ENCODE measurements at places on chromosomes 2 and 18. TPM values are rescaled to one million over a fixed set of nuclear protein-coding genes. Genes with fewer than 3 reads are reported as not detected.

DNA sequence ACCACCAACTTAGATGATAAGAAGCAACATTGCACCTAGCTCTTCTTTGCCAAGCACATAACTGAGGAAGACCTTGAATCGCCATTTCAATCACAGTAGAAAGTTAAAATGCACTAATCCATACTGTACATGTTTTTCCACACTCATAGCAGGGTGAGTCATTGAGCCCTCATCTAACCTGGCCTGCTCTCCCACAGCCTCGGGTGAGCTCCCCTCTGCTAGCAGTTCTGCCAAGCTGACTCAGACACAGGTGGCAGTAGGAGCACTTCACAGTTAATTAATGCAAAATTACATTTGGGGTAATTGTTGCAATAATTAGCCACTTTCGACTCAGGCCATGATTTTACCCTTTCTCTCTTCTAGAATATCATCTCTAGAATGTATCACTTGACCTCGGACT lies 1632.8 kb upstream of the CELF4 start:
- H3K27me3 ChIP-seq, result no peaks in the 10 kb centered on the region
- no peak overlapping the region for H3K4me3 ChIP-seq
- H3K36me3 ChIP-seq, result no peaks in the 10 kb centered on the region
- no peaks in the 10 kb centered on the region for H3K4me1 ChIP-seq

DNA sequence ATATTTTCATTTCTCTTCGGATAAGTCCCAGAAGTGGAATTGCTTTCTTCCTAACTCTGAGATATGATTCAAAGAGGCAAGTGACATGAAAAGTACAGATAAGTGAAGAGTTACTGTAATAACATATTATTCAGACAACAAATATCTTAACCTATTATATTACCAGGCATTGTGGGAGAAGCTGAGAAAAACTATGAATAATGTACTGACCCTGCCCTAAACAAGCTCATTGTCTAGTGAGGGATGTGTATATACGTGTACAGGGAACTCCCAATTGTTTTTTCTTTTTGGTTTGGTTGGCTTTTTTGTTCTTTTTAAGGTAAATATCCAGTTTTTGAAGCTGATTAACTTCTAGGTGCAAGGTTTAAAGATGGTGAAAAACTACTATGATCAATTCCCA lies 26.5 kb downstream of the NCKAP1 start:
- H3K36me3 ChIP-seq, result no peaks in the 10 kb centered on the region
- H3K27me3 ChIP-seq, result no peaks in the 10 kb centered on the region
- DNase-seq, result no peak
- no peaks in the 10 kb centered on the region for H3K4me1 ChIP-seq

DNA sequence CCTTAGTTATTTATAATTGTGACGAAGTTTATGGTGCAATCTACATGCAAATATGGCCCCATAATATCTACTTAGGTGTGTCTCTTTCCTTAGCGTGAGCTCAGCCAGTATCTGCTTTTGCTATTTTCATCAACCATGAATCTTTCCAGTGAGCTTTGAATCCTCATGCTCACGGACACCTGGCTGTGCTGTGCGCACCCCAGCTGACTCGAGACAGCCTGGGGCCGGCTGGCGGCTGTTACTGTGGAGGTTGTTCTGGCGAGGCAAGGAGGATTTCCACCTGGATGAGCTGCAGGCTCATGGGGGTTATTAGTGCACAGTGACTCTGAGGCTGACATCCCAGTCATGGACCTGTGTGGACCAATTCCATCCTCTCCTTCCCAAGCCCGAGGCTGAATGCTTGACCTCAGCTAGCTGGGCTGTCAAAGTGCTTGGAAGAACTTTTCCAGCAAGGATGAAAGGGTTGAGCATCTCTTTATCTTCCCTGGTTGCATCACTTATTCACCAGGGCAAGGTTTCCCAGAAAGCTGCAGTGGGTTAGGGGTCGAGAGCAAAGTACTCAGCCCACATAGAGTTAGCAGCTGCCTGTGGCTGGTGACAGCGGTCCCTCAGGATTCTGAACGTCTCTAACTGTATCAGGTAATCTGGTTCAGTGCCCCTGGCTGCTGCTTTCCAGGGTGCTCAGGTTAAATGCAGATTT lies 141.7 kb downstream of the ARL4C start:
- no peak overlapping the region for H3K4me3 ChIP-seq
- no peaks in the 10 kb centered on the region for H3K4me1 ChIP-seq

- peak; percentile 57 for DNase-seq
- peak overlapping the region; percentile 27 for H3K27ac ChIP-seq
- H3K4me1 ChIP-seq, result peaks cover 29% of the 10 kb centered on the region
- H3K36me3 ChIP-seq, result no peaks in the 10 kb centered on the region
- no peak overlapping the region for H3K4me3 ChIP-seq
These were observed 12.5 kb upstream of the MAL start for GRCh38 chr2:95012881-95013550.

DNA sequence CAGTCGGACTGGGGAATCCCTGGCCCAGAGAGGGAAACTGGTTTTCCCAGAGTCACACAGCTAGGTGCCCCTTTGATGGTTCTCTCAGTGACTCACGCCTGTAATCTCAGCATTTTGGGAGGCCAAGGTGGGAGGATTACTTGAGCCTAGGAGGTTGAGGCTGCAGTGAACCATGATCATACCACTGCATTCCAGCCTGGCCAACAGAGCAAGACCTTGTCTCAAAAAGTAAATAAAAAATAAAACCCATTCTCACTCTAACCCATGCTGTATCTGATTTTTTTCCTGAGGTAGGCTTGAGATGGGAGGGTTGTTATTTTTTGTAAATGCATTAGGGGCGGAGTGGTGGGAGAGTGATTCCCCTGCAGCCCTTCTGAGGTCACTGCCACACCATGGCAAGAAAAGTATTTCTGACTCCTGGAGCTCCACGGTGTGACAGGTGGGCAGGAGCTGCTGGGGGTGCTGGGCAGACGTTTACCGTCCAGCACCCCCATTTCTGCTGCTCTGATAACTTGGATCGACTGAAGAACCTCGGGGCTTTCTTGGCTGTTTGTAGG lies 60.3 kb downstream of the HPCAL1 start:
- H3K4me3 ChIP-seq, result no peak overlapping the region
- no peaks in the 10 kb centered on the region for H3K36me3 ChIP-seq
- no peak overlapping the region for H3K27ac ChIP-seq
- DNase-seq, result no peak

DNA sequence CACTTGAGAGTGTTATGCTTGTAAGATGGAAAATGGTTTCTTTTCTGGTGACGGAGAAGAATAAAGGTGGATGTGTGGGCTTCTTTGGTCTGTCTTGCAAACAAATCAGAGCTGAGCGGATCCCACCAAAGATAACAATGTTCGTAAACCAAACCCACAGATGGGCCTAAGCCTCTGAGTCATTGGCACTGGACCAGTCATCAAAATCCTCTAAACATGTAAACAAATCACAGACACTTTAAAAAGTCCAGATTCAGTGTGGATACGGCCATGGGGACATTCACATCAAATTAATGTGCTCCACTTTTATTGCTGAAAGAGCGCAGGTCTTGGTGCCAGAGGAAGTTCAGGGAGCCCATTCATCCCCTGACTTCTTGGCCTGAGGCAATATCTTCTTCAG lies 60.5 kb upstream of the TMEM200C start:
- no peaks in the 10 kb centered on the region for H3K36me3 ChIP-seq
- no peak overlapping the region for H3K27ac ChIP-seq
- no peaks in the 10 kb centered on the region for H3K4me1 ChIP-seq
- H3K4me3 ChIP-seq, result no peak overlapping the region
- DNase-seq, result no peak

- H3K4me1 ChIP-seq, result no peaks in the 10 kb centered on the region
- H3K27me3 ChIP-seq, result no peaks in the 10 kb centered on the region
- H3K27ac ChIP-seq, result no peak overlapping the region
- H3K4me3 ChIP-seq, result no peak overlapping the region
- DNase-seq, result no peak
These were observed 10.1 kb downstream of the IWS1 start for GRCh38 chr2:127516041-127516762.

GRCh38 chr2:7740114-7740513 lies 822.9 kb downstream of the RNF144A start:
- no peaks in the 10 kb centered on the region for H3K36me3 ChIP-seq
- H3K4me1 ChIP-seq, result no peaks in the 10 kb centered on the region
- no peak for DNase-seq
- H3K27ac ChIP-seq, result no peak overlapping the region
- H3K4me3 ChIP-seq, result no peak overlapping the region

- H3K4me1 ChIP-seq, result no peaks in the 10 kb centered on the region
- no peak for DNase-seq
- no peaks in the 10 kb centered on the region for H3K27me3 ChIP-seq
These were observed 62.6 kb downstream of the TRAPPC8 start for GRCh38 chr18:31880186-31880898.

DNA sequence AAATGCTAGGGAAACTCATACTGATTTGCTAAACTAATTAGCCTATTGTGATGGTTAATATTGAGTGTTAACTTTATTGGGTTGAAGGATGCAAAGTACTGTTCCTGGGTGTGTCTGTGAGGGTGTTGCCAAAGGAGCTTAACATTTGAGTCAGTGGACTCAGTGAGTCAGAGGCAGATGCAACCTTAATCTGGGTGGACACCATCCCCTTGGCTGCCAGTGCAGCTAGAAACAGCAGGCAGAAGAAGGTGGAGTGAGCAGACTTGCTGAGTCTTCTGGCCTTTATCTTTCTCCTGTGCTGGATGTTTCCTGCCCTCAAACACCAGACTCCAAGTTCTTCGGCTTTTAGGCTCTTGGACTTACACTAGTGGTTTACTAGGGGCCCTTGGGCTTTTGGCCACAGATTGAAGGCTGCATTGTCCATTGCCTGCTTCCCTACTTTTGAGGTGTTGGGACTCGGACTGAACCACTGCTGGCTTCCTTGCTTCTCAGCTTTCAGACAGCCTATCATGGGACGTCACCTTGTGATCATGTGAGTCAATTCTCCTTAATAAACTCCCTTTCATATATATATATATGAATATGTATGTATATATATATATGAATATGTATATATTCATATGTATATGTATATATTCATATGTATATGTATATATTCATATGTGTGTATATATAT lies 69.7 kb downstream of the RPRM start:
- no peaks in the 10 kb centered on the region for H3K27me3 ChIP-seq
- H3K4me3 ChIP-seq, result no peak overlapping the region

DNA sequence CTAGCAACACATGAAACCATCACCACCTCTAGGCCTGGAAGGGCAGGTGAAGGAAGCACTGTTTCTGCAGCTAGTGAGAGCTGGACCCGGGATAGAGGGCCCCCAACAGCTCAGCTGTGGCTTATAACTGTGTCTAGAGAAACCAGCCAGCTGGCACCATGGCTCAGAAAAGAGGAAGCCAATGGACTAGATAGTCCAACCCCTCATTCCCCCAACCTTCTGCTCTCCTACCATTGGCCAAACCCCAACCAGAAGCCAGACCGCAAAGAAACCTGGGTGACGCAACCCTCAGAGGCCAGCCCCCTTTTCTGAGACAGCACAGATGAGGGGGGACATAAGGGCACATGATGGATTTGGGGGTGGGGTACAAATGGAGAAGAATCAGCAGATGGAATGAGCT lies 24.3 kb downstream of the SMYD1 start:
- no peaks in the 10 kb centered on the region for H3K4me1 ChIP-seq
- H3K4me3 ChIP-seq, result no peak overlapping the region
- no peak overlapping the region for H3K27ac ChIP-seq
- DNase-seq, result no peak
- H3K36me3 ChIP-seq, result no peaks in the 10 kb centered on the region

DNA sequence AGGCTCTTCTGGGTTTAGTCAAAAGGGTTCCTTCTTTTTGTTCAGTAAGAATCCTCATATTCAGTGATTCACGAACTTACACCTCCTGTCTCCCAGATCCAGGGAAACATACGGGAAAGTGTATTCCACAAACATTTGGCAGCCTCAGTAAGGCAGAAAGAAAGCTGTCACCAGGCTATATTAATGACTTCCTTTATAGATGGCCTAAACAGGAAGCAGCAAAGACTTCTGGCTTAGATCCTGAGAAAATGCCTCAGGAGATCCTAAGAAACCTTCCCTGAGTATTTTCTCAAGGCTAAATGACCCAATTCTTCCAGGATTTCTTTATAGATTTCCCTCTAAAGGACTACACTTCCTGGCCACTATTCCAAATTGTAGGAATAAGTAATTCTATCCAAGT lies 1995.5 kb upstream of the CELF4 start:
- H3K27ac ChIP-seq, result no peak overlapping the region
- H3K27me3 ChIP-seq, result no peaks in the 10 kb centered on the region
- no peak overlapping the region for H3K4me3 ChIP-seq

GRCh38 chr2:134796373-134796772 lies 42.0 kb upstream of the ACMSD start:
- no peak overlapping the region for H3K4me3 ChIP-seq
- no peaks in the 10 kb centered on the region for H3K36me3 ChIP-seq
- DNase-seq, result no peak
- no peaks in the 10 kb centered on the region for H3K27me3 ChIP-seq
- H3K4me1 ChIP-seq, result no peaks in the 10 kb centered on the region

- peak; percentile 61 for DNase-seq
- no peak overlapping the region for H3K27ac ChIP-seq
- H3K4me1 ChIP-seq, result peaks cover 9% of the 10 kb centered on the region
- no peaks in the 10 kb centered on the region for H3K36me3 ChIP-seq
These were observed 233.7 kb upstream of the SPOPL start for GRCh38 chr2:138267902-138268254.

- H3K27me3 ChIP-seq, result no peaks in the 10 kb centered on the region
- H3K4me3 ChIP-seq, result no peak overlapping the region
- no peak for DNase-seq
- no peaks in the 10 kb centered on the region for H3K4me1 ChIP-seq
These were observed 6.9 kb upstream of the IGFBP2 start for GRCh38 chr2:216626168-216626874.

DNA sequence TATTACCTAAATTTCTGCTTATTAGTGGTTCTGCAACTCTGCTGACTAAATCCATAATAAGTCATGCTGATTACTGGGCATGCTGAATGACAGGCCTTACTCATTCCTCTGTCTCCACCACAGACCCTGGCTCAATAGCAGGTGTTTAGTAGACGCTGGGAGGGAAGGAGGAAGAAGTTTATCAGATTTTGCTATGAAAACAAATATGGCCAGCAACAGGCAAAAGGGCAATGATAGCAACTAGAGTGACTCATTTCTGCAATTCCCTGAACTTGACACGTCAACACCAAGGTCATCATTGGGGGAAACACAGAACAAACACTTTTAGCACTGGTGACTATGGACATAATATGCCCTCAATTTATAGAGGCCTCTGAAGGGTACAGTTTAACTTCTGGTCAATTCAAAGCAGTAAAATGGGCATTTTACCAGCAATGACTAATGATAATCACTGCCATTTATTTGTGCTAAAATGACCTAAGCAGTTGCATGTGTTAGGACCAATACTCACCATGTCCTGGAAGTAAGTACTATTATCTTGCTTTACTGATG lies 35.2 kb downstream of the TMEM163 start:
- no peaks in the 10 kb centered on the region for H3K27me3 ChIP-seq
- H3K36me3 ChIP-seq, result no peaks in the 10 kb centered on the region
- no peak overlapping the region for H3K27ac ChIP-seq
- H3K4me3 ChIP-seq, result no peak overlapping the region

SERPINB2 gene
- total RNA-seq, result 12.5 TPM

CACNB4 gene
- total RNA-seq, result 18.2 TPM

DPYSL5 gene
- total RNA-seq, result not detected

PLCD4 gene
- not detected for total RNA-seq

ASAP2 gene
- total RNA-seq, result 0.13 TPM

GRP gene
- not detected for total RNA-seq

NPAS2 gene
- total RNA-seq, result 0.13 TPM

HTR2B gene
- total RNA-seq, result 0.13 TPM
